ENCODE measurements at places on chromosomes 3 and 15.

DNA sequence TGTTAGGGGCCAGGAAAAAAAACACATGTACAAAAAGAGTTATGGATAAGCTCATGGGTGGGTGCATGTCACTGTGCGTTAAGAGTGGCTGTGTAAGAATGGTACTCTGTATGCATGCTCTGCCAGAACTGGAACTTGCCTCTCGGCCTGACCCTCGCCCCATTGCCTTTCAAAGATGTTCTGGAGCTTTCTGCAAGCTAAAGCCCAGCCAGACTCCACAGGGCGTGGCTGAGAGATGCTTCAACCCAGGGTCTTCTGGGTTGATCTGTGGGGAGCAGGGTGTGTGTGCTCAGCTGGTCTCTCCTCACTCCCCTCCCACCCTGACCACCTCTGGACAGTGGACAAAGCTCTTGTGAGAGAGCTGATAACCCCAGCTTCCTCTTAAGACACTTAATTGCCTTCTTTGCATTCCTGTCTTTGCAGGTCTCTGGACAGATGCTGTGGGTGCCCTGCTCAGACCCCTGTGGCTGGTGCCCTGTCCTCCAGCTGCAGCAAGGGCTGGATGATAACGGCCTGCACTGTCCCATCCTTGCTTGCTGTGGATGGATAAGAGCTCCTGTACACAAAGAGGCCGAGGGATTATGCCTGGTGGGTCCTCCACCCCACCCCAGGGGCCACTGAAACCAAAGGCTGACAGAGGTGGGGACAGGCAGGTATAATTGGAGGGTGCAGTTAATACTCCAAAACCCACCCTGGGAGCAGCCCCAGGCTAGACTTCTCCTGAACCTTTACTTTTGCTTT, 28.7 kb downstream of the ALDH1L1 start:
- no peak for DNase-seq

GRCh38 chr15:23629234-23629805, 18.3 kb downstream of the MAGEL2 start:
- DNase-seq = no peak

- no peak for DNase-seq
Measured at GRCh38 chr3:51937014-51937413, 4.7 kb downstream of the RRP9 start.

DNA sequence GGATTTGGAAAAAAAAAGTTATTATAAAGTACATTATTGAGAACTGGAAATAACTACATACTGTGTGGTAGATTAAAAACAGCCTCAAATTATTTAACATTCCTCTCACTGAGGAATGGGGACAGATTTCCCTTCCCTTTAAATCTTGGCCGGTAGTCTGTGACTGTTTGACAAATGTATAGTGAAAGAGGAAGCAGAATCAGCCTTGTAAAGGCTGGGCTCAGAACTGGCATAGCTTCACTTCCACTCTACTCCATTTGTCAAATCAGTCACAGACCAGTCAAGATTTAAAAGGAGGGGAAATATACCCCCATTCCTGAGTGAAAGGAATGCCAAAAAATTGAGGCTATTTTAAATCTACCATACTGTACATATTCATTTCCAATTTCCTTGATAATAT, 18.2 kb upstream of the B4GALT4 start:
- DNase-seq = no peak

DNA sequence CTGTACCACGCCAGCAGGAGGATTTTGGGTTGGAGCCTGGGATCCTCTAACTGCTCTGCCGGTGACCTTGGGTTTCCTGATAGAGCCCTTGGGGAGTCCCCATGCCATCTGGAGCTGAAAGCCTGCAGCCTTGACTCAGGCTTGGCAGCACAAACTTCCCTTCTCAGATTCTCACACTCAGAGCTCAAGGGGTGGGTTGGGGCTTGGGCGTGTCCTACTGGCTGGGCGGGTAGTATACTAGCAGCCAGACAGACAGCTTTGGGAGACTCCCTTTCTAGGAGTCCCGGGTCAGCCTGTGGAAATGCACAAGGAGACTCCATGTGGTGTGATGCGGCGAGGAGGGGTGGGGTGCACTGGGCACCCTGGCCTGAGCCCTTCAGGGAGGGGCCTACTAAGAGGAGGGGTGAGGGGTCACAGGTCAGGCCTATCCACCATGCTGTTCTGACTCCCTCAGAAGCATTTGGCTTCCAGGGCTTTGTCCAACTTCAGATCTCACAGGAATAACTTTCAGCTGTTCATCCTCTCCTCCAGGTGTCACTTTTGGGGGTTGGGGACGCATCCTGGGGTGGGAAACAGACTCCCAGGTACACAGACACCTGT, 21.6 kb upstream of the PLXNA1 start:
- DNase-seq = no peak

DNA sequence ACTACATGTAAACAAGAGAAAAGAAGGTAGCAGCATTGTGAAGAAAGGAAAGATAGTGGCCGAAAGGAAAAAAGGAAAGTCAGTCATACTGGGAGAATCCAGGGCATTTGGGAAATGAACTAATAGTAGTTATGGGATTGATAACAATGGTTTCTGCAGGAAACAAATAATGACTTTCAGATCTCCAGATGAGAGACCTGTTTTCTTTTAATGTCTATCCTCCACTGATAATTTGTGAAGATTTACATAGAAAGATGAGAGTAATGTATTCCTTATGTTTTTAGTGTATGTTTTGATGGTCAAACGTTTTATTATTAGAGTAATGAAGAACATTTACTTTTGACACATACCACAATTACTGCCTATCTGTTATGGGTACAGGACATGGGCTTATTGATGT, 15.0 kb upstream of the ZNF385D start:
- no peak for DNase-seq

- no peak for DNase-seq
Measured at GRCh38 chr15:69852916-69853315, 244.8 kb downstream of the TLE3 start.
